ENCODE measurements at places on chromosomes 12 and 14. TPM values are rescaled to one million over a fixed set of nuclear protein-coding genes. Genes with fewer than 3 reads are reported as not detected.
A peak's percentile ranks its signal among the peaks of the same experiment; 100 is the strongest.

DNA sequence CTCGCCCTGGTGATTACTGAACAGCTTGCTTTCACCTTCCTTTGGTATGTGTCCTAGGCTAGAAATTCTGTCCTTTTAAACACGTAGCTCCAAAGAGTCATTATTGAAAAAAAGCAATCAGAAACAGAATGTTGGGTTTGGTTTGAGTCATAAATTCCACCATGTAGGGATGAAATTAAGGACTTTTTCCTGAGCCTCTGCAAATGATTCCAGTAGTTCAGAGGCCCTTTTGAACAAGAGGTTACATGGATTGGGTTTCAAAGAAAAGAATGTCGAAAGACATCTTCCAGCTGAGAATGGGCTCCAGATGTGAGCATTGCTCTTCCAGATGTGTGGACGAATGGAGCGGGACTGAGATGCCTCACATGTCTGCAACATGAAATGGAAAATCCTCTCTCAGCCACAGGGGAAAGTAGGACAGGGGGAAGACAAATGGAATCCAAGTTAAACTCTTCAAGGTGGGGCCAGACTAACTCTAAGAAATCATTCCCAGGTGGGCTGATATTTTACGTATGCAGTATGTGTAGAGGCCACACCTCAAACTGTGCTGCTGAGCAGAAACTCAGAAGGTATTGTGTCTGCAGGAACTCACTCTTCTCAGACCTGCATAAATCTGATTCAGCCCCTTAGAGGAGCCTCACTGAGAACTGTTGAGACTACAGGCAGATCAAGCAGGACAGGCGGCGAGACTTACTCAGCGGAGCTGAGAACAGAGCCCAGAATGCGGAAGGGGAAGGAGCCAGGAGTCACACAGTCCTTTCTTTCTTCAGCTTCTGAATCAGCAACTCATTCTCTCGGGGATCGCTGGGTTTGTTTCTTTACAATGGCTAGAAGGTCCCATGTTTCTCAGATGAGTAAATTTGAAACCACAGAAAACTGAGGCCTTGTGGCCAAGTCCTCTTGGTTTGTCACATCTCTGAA is 23.3 kb upstream of the EMP1 start:
- no peaks in the 10 kb centered on the region for H3K36me3 ChIP-seq
- no peak overlapping the region for H3K4me3 ChIP-seq
- H3K27me3 ChIP-seq, result no peaks in the 10 kb centered on the region
- H3K27ac ChIP-seq, result peak overlapping the region; percentile 68
- H3K4me1 ChIP-seq, result peaks cover 16% of the 10 kb centered on the region

DNA sequence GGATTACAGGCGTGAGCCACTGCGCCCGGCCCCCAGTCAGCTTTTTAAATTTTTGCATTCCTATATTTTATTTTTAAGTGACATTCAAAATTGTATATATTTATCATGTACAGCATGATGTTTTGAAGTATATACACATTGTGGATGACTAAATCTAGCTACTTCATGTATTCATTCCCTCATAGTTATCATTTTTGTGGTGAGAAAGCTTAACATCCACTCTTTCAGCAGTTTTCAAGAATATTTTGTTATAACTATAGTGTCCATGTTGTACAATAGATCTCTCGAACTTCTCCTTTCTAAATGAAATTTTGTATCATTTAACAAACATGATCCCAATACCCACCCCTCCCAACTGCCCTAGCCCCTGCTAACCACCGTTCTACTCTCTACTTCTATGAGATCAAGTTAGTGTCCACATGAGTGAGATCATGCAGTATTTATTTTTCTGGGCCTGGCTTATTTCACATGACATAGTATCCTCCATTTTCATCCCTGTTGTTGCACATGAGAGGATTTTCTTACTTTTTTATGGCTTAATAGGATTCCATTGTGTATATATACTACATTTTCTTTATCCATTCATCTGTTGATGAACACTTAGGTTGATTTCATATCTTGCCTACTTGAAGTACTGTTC is 8.8 kb upstream of the HEBP1 start:
- H3K36me3 ChIP-seq, result no peaks in the 10 kb centered on the region
- DNase-seq, result no peak
- no peak overlapping the region for H3K27ac ChIP-seq
- H3K4me3 ChIP-seq, result no peak overlapping the region

- peaks cover 10% of the 10 kb centered on the region for H3K36me3 ChIP-seq
- no peak for DNase-seq
- H3K4me1 ChIP-seq, result peaks cover 39% of the 10 kb centered on the region
- H3K4me3 ChIP-seq, result no peak overlapping the region
- peak overlapping the region; percentile 81 for H3K27ac ChIP-seq
- no peaks in the 10 kb centered on the region for H3K27me3 ChIP-seq
These were observed 16.3 kb downstream of the GLTP start for GRCh38 chr12:109863847-109864712.

DNA sequence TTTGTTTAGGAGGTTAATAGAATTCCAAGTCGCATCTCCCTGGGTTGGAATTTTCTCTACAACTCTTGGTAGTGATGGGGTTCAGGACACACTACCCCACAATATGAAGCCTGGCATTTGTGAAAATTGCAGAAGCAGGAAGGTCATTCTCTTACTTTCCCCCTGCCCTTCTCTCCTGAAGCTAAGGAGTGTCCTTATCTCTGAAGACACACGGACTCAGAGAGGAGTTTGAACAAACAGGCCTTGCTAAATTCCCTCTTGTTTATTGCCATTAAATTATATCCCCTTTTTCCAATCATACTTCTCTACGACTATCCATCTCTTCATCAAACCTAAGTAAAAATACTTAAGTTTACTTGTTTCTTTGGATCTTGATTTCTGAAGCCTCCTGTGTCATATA is 443.0 kb downstream of the RAD51B start:
- H3K4me1 ChIP-seq, result peaks cover 4% of the 10 kb centered on the region
- no peaks in the 10 kb centered on the region for H3K36me3 ChIP-seq
- DNase-seq, result no peak
- no peak overlapping the region for H3K27ac ChIP-seq

DNA sequence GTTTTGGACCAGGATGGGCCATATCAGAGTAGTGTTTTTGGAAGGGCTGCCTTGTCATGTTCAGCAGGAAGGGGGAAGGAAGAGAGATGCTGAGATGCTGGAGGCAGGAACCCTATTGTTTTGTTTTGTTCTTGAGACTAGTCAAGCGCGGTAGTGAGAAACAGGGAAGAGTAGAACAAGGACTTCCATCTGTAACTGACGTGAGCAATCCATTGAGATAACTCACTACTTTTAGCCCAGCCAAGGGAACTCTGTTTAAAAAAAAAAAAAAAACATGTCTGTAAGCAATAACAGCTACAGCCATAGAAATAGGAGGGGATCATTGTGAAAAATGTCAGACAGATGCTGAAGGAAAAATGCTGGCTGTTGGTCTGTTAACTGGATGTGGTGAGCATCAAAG is 34.0 kb downstream of the CD9 start:
- peaks cover 56% of the 10 kb centered on the region for H3K36me3 ChIP-seq
- H3K27me3 ChIP-seq, result no peaks in the 10 kb centered on the region
- no peak overlapping the region for H3K4me3 ChIP-seq
- peak overlapping the region; percentile 35 for H3K27ac ChIP-seq
- no peak for DNase-seq
- H3K4me1 ChIP-seq, result peaks cover 52% of the 10 kb centered on the region

DNA sequence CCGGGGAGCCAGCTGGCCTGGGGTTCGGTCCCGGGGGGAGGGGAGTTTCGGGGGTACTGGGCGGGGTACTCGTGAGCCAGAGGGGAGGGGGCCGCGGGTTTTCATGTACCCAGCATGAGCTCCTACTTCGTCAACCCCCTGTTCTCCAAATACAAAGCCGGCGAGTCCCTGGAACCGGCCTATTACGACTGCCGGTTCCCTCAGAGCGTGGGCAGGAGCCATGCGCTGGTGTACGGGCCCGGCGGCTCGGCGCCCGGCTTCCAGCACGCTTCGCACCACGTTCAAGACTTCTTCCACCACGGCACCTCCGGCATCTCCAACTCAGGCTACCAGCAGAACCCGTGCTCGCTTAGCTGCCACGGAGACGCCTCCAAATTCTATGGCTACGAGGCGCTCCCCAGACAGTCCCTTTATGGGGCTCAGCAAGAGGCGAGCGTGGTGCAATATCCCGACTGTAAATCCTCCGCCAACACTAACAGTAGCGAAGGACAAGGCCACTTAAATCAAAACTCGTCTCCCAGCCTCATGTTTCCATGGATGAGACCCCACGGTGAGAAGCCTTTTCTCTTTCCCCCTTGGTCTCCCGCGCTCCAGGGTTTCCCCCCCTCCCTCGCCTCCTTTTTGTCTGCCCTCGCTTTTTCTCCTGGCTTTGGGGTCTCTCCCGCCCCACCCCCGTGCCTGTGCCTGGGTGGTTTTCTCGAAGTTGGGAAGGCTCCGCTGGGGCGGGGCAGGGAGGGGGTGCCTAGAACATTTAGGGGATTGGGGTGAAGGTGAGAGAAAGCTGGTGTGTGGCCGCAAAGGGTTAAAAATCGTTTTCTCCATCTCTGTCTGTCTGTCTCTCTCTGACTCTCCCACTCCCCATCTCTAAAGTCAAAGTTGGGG is 627 bp downstream of the HOXC8 start:
- peak; percentile 86 for DNase-seq
- peaks cover 17% of the 10 kb centered on the region for H3K4me1 ChIP-seq
- no peak overlapping the region for H3K27ac ChIP-seq
- peaks cover 9% of the 10 kb centered on the region for H3K27me3 ChIP-seq
- no peaks in the 10 kb centered on the region for H3K36me3 ChIP-seq
- H3K4me3 ChIP-seq, result peak overlapping the region; percentile 5

DNA sequence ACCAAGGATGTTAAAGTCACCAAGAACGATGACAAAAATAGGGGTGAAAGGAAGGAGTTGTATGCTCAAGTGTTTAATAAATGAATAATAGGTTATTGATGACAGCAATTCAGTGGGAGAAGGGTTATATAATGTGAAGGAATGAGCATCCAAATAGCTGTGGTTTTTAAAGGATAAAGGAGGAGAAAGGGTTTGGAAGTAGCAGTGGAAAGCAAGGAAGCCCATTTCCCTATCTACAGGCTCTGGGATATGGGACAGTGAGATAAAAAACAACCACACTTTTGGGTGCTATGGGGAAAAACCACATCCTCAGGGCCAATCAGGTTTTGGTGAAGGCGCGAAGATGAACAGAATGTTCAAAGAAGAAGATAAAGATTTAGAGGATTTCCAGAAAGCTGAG is 258.6 kb downstream of the ZFP36L1 start:
- no peak overlapping the region for H3K4me3 ChIP-seq
- no peaks in the 10 kb centered on the region for H3K36me3 ChIP-seq
- H3K4me1 ChIP-seq, result no peaks in the 10 kb centered on the region
- DNase-seq, result no peak

- no peak overlapping the region for H3K4me3 ChIP-seq
- H3K36me3 ChIP-seq, result no peaks in the 10 kb centered on the region
- no peak overlapping the region for H3K27ac ChIP-seq
These were observed 165.6 kb downstream of the HELB start for GRCh38 chr12:66467932-66468331.

DNA sequence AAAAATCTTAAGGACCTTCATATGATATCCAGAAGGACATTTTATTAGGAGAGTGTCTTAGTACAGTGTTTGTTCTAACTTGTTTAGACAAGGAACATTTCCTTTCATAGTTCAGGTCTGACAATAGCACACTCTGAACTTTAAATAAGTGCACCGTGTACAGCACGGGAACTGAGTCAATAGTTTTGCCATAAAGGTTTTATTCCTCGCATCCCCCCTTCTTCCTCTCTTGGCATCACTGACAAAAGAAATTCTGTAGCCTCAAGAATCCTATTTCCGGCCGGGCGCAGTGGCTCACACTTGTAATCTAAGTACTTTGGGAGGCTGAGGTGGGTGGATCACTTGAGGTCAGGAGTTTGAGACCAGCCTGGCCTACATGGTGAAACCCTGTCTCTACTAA is 58.3 kb downstream of the TMCC3 start:
- H3K36me3 ChIP-seq, result no peaks in the 10 kb centered on the region
- H3K27ac ChIP-seq, result peak overlapping the region; percentile 57
- no peak for DNase-seq
- peaks cover 9% of the 10 kb centered on the region for H3K4me1 ChIP-seq
- H3K4me3 ChIP-seq, result no peak overlapping the region
- H3K27me3 ChIP-seq, result no peaks in the 10 kb centered on the region

GRCh38 chr12:98686603-98687002 is 41.5 kb downstream of the APAF1 start:
- no peak overlapping the region for H3K27ac ChIP-seq
- no peak overlapping the region for H3K4me3 ChIP-seq
- H3K4me1 ChIP-seq, result peaks cover 4% of the 10 kb centered on the region

DNA sequence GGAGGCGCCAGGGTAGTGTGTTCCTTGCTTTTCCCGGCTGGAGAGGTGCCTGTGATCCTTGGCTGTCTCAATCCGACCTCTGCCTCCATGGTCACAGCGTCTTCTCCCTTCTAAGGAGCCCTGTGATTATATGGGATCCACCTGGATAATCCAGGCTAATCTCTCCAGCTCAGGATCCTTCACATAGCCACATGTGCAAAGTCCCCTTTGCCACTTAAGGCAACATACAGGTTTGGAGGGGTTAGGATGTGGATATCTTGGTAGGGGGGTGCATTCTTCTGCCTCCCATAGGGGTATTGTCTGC is 1.2 kb upstream of the HVCN1 start:
- peaks cover 24% of the 10 kb centered on the region for H3K4me1 ChIP-seq
- H3K27me3 ChIP-seq, result no peaks in the 10 kb centered on the region
- H3K27ac ChIP-seq, result peak overlapping the region; percentile 86
- no peaks in the 10 kb centered on the region for H3K36me3 ChIP-seq
- DNase-seq, result no peak

DNA sequence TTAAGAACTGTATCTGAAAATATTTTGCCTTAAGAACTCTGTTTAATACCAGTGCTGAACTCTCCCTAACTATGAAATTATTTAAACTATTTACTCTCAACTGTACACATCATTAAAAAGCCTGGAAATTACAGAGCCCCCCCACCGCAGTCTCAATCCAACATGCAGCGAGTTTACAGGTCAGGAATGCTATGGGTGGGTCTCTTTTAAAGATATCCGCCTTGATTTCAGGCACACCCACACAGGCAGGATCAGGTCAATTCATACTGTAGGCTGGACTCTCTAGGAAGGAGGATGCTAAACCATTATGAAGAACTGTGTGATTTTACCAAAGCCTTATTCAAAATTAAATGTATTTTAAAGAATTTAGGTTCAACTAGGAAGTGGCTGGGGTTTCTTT is 16.5 kb downstream of the SPTLC2 start:
- no peak for DNase-seq
- H3K27ac ChIP-seq, result no peak overlapping the region
- H3K4me1 ChIP-seq, result peaks cover 23% of the 10 kb centered on the region
- no peaks in the 10 kb centered on the region for H3K27me3 ChIP-seq
- no peak overlapping the region for H3K4me3 ChIP-seq
- peaks cover 8% of the 10 kb centered on the region for H3K36me3 ChIP-seq

DNA sequence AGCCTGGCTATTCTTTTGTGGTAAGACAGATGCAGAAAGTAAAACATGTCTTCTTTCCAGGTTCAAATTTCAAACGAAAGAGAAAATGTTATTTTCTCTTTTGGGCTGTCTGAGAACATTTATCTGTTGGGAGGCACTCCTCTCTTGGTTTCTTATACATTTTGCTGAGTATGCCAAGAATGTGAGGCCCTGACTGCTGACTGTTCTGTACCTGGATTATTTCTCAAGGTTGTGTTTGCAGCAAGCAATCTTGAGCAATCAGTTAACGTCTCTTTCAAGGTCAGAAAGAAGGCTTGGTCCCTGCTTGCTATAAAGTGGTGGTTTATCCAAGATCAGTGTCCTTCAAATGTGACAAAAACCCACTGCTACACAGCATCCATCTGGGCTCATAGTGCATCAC is 9.8 kb downstream of the SSTR1 start:
- H3K36me3 ChIP-seq, result no peaks in the 10 kb centered on the region
- H3K4me1 ChIP-seq, result no peaks in the 10 kb centered on the region
- DNase-seq, result no peak
- H3K27me3 ChIP-seq, result no peaks in the 10 kb centered on the region

SAMD15 gene
- total RNA-seq, result 1.4 TPM

TAS2R8 gene
- total RNA-seq, result not detected

CIDEB gene
- total RNA-seq, result 14.2 TPM

GPR84 gene
- total RNA-seq, result 1.1 TPM

TRMT61A gene
- 16.3 TPM for total RNA-seq

ARHGEF40 gene
- total RNA-seq, result 25.2 TPM

IGF1 gene
- total RNA-seq, result 3.3 TPM
